ENCODE measurements at places on chromosomes 5 and 9. TPM values are rescaled to one million over a fixed set of nuclear protein-coding genes. Genes with fewer than 3 reads are reported as not detected.

DNA sequence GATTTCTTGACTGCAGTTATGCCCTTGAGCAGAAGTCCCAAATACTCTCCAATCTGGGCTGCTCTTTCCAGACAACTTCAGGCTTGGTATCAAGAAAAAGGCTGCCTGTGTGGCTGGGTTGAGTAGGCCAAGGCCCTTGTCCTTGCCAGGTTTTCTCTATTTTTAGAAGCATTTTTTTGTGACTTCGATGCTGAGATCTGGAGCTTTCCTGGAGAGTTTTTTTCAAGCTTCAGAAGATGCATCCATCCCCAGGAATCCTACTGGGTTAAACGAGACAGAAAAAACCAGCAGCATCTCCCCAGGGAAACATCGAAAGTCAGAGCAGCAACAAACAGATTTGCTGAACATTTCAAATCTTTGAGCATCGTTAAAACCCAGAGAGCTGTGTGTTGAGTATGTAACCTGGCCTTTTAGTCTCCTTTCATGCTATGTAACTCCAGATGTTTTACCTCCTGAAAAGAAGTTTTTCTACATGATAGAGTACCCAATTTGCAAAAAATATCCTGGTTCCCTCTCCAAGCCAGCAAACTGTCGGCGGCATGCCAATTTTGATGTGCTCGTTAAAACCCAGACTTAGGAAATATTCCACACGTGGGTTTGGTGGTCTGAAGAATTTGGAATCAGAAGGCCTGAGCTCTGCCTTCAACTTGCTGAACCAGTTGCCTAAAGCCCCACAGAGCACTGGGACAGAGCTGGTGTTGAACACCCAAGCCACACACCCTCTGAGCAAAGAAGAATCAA, 98.1 kb upstream of the ALDH1B1 start:
- no peak for DNase-seq

NSG2 gene
- total RNA-seq: 9.6 TPM

DNA sequence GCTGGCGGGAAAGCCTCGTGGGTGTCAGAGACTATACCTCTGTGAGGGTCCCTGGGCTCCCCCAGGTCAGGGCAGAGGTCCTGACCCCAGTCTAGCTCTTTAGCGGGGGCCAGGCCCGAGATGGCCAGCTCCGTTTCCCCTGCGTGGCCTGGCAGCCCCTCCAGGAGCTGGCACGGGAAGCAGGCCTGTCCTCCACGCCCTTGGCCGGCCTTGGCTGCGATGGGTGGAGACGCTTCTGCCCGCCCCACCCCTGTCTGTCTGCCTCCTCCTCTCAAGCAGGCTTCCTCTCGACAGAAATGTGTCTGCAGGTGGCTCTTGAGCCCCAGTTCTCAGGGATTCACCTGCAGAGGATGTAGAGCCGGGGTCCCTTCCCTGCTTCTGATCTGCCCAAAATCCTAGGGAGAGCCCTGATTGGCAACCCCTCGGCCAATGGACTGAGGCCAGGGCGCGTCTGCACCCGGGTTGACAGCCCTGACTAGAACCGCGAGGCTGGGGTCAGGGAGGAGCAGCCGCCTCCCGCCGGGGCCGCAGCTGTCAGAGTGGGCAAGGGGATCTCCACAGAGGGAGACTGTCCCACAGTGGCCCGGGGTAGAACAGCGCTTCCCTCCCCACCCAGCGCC, 2.6 kb upstream of the GRIN1 start:
- no peak for DNase-seq

MLANA gene
- not detected for total RNA-seq

- no peak for DNase-seq
Observed at GRCh38 chr5:119131530-119132304, 60.8 kb downstream of the DMXL1 start.

DNA sequence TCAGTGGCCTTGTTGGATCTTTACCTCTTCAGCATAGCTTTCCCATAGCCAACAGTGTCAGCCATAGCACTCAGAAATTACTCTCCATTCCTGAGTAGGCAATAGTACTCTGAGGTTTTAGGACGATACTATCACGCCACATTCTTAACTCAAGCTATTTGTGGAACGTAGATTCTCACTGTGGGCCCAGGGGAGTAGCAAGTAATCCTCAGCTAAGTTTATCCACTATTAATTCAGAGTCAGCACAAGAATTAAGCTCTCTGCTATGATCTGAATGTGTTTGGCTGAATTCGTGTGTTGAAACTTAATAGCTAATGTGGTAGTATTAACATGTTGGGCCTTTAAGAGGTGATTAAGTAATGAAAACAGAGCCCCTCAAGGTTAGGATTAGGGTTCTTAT, 858.8 kb upstream of the NUDT12 start:
- no peak for DNase-seq

- DNase-seq: no peak
Observed at GRCh38 chr5:102411-103043, 10.6 kb downstream of the PLEKHG4B start.

GRCh38 chr5:14868771-14869170, 2.8 kb downstream of the ANKH start:
- DNase-seq: no peak

GRCh38 chr5:31995006-31995405, 179.1 kb downstream of the GOLPH3 start:
- DNase-seq: no peak

DNA sequence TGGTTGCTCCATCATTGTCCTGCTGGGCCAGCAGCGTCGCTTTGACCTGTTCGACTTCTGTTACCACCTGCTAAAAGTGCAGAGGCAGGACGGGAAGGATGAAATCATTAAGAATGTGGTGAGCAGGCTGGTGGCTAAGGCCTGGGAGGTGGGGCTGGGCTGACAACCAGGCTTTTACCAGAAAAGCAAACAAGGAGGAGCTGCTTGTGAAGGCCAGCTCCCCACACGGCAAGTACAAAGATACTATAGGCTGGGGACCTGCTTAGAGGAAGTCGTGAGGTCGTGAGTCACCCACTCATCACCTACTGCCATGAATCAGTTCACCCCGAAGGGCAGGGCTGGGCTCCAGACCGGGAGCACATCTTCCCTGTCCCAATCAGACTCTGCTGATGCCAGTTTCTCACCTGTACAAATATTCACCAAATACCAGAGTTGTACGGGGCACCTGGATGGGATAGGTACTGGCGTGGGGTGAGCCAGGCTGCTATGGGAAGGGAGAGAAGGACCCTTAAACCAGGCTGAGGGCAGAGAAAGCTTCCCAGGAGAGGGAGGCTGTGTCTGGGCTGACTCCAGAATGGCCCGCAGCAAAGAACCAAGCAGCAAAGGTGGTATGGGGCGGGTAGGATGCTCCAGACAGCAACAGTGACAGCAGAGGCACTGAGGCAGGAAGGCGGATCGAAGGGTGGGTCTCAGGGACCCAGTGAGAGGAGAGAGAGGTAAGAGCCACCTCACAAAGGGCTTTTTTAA, 69.3 kb upstream of the NIPAL4 start:
- peak; percentile 28 for DNase-seq
